ENCODE measurements at places on chromosomes 12 and 14.

DNA sequence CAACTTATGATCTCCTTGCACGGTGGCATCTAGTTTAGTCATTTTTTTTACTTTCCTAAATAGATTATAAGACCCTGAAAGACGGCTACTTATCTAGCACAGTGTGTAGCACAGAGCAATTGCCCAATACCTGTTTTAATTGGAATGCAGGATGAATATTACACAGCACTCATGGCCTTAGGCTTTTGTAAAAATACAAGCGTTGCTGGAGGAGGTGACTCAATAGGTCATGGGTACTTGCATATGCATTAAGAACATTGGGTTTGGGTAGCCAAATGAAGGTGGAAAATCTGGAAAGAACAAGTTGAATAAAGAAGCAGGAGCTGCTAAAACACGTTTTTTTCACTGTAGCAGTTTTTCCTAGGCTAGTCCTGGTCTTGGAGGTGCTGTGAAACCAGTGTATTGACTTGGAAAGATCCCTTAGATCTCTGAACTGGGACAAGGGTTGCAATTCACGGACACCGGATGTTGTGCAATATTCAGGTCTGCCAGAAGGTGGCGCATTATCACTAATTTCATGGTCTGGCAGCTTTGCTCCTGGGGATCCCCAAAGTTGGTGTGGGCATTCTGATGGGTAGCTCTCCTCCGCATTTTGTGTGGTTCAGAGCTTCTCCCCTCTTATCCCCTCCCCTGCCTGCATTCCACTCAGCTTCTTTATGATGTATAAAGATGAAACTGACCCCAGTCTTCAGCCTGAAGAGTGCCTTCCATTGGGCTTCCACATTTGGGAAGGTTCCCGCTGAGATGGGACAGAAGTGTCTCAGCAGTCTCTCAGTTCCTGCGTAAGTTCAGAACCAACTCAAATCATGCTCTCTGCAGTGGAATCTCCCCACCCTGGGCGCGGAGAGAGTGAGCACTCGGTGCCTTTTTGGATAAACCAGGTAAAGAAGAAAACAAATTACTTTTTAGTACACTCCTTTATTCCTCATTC is 278.3 kb downstream of the NRXN3 start:
- no peak for DNase-seq

GRCh38 chr14:29168149-29168548 is 401.6 kb downstream of the FOXG1 start:
- no peak for DNase-seq

GRCh38 chr12:63206909-63207308 is 55.9 kb upstream of the AVPR1A start:
- no peak for DNase-seq

DNA sequence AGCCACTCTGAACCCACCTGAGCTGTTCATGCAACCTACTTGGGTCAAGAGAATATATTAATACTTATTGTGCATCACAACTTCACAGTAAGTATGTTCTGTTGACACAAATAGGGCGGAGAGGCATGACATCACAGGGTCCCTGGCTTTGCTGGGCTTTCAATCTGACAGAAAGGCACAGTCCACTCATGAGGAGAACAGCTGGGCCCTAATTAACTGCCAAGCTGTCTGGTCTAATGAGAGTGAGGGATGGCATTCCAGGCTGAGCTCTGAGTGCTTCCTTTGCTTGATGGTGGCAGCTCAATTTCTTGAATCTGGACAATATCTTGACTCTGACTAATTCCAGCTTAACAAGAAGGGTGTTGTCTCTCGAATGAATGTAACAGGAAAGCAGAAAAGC is 2.0 kb downstream of the EFCAB11 start:
- DNase-seq: no peak

DNA sequence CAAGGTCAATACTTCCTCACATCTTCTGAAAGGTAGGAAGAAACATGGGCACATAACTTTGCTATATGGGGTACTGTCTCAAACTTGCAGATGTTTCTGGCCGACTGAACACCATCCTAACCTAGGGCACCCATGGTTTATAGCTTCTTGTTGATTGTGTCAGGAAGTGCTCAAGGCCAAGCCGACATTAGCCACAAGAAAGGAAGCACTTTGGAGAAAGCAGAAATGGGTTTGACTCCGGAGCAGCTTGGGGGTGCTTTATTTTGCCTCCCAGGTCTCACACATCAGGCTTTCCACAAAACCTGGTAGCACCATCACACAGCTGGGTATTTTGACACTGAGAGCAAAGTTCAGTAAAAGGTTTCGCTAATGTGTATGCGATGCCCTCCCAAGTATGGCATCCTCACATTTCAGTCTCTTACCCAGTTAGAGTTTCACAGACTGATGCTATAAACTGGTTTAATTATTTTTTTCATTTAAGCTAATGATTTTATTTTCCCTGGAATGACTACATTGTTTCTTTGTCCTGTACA is 25.2 kb upstream of the BHLHE41 start:
- DNase-seq: no peak

DNA sequence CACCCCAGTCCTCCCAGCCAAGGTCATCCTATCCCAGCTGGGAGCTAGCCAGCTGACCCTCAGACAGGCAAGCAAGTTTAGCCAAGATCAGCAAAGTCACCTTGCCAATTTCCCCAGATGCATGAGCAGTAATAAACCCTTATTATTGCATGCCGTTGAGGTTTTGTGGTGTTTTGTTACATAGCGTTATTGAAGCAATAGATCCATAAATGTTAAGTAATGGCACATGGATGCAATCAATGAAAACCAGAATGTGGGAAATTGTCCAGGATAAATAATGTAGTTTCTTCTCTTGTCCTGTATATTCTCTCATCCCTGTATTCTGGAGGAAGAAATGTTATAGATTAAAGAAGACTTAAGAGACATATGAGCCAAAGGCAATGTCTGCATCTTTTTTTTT is 18.0 kb upstream of the TMEM260 start:
- DNase-seq: peak; percentile 44

- DNase-seq: no peak
Observed at GRCh38 chr12:131097202-131098177, 143.8 kb downstream of the ADGRD1 start.

GRCh38 chr12:110536834-110537604 is 34.9 kb downstream of the RAD9B start:
- DNase-seq: no peak

DNA sequence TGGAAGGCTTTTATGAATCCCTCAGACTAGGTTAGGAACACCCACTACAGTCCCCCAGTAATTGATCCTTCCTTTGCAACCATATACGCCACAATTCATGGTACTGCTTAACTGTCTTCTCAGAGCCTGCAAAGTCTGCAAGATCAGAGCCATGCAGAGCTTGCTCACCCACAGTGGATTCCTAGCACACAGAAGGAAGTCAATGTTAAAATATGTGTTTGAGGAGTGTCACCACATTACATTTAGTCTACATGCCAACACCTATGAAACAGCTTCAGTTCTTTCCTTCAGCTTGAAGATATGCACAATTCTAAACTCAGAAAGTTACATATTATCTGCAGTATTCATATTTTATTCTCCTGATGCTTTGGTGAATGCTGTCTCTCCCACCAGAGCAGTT is 138.5 kb downstream of the NDUFA12 start:
- DNase-seq: no peak

- DNase-seq: no peak
Observed at GRCh38 chr14:34684578-34684977, 29.8 kb downstream of the CFL2 start.

DNA sequence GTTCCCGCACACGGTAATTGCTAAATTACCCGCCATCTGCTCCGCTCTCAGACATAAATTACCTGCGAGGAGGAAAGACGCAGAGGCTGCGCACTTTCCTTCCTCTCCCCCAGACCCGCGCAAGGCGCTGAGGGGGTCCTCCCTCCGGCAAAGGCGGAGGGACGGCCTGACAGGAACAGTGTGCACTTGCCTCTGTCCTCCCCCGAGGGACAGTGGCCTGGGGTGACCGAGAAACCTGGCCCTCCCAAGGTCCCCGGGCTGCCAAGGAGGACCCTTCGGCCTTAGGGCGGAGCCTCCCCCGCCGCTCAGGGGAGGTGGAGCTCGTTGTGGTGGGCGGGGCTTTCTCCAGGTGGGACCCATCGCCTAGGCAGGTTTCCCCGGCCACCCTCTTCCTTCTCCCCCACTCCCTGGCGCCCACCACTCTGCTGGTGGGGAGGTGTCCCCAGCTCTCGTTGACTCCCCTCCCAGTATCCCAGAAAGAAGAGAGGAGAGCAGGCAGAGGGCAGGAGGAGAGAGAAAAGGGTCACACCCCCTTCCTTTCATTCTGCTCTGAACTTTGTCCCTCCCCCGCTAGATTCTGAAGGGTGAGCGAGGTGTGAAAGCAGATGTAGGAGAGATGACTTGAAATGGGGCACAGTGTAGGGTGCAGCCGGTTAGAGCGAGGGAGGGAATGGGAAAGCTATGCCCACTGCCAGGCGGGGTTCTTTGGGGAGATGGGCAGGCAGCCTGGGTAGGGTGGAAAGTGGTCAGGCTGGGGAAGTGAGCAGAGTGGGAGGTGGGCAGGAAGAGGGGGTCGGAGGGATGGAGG is 11.4 kb upstream of the CALCOCO1 start:
- no peak for DNase-seq

- DNase-seq: no peak
Observed at GRCh38 chr12:86148071-86148470, 108.1 kb downstream of the MGAT4C start.

GRCh38 chr12:49979791-49980190 is 7.0 kb downstream of the AQP6 start:
- DNase-seq: no peak

DNA sequence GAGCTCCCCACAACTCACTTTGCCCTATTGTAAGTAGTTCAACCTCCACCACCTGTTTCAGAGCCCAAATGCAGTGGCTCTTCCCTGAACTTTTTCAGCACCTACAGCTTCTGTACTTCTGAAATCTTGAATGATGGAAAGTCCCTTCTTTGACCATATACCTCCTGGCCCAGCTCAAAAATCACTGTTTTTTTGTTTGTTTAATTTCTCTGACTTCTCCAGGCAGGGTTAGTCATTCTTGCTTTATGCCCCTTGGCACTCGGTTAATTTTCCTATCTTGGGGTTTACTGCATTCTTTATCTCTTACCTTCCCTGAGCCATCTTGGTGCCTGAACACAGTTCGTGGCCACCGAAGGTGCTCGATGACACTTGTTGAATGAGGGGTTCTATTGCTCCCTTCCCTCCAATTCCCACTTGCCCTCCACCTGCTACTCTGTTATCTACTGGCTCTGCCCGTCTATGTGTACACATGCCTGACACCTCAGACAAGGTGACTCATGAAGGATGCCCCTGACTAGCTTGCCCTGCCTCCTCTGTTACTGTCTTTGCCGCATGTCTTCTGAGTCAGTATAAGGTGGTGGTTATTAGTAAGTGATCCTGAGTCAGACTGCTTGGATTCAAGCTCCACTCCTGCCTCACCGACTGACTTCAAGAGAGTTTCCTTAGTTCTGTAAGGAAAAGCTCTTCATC is 4.4 kb downstream of the AMHR2 start:
- peak; percentile 18 for DNase-seq

DNA sequence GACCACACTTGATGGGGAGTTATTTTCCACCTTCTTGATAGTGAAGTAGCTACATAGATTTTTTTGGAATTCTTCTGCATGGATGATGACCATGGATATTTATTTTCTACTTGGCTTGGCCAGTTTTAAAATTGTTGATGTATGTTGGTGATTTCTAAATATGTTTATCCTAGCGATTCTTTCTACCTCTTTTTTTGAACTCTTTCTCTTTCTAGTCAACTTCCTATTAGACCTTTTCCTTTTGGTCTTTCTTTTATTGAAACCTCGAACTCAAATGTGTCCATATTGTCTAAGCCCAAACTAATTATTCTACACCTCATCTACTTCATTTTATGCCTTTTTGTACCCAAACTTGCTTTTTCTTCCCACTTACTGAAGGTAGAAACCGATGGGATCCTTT is 37.0 kb downstream of the CCDC91 start:
- DNase-seq: no peak

- DNase-seq: peak; percentile 72
Observed at GRCh38 chr14:52355016-52355431, 40.9 kb downstream of the PTGER2 start.

DNA sequence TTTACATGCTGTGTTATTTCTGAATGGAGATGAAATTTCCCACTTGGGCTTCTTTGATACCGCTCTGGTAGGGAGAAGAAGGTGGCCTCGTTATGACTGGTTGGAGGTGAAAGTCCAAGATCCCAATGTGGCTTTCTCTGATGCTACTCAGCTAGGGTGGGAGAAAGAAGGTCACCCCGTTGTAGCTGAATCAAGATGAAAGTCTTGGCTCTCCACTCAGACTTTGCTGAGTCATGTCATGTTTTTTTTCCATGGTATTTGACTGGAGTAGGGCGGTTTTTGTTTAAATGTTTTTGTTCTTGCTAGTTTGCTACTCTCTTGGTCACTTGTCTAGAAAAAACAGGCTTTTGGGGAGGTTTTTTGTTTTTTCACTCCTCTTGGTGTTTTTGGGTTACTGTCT is 2.4 kb upstream of the PDE6H start:
- DNase-seq: no peak

- DNase-seq: no peak
Observed at GRCh38 chr14:37403626-37404025, 191.4 kb downstream of the FOXA1 start.

- DNase-seq: no peak
Observed at GRCh38 chr14:71625891-71626701, 306.1 kb upstream of the RGS6 start.

GRCh38 chr12:110116623-110117022 is 7.5 kb upstream of the IFT81 start:
- DNase-seq: no peak

GRCh38 chr12:52338241-52338960 is 17.2 kb upstream of the KRT83 start:
- DNase-seq: no peak

- no peak for DNase-seq
Observed at GRCh38 chr12:132133952-132134652, 10.0 kb downstream of the DDX51 start.

GRCh38 chr12:92432724-92433441 is 269.9 kb upstream of the PLEKHG7 start:
- DNase-seq: no peak

DNA sequence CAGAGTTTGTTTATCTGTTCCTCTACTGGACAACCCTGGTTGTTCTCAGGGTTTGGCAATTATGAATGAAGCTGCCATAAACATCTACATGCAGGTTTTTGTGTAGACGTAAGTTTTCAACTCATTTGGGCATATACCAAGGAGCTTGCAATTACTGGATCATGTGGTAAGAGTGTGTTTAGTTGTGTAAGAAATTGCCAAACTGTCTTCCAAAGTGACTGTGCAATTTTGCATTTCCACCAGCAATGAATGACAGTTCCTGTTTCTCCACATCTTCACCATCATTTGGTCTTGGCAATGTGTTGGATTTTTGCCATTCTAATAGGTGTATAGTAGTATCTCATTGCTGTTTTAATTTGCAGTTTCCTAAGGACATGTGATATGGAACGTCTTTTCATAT is 39.8 kb upstream of the FBXO33 start:
- no peak for DNase-seq

DNA sequence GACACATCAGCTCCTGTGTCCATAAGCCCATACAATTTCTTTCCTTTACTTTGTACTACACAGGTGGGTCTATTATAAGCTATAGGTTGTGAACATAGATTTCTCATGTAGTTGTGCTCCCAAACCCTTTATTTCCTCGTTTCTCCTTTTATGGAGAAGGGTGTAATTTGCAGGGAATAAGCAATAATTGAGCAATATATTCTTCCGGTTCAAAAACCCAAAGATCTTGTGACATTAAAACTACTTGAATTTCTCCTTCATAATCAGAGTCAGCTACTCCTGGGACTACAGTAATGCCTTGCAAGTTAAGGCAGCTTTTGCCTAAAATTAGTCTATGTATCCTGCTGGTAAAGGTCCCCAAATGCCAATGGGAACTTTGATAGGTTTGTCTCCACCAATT is 19.1 kb upstream of the MAPKAPK5 start:
- DNase-seq: no peak
